Activated CD4-positive, alpha-beta T cell treated with anti-CD3 and anti-CD28 coated beads for 36 hours (primary cell): ENCODE measurements at places on chromosomes 11 and 22.

- no peak for DNase-seq
Observed at GRCh38 chr11:28938091-28938490, 829.9 kb downstream of the METTL15 start.

DNA sequence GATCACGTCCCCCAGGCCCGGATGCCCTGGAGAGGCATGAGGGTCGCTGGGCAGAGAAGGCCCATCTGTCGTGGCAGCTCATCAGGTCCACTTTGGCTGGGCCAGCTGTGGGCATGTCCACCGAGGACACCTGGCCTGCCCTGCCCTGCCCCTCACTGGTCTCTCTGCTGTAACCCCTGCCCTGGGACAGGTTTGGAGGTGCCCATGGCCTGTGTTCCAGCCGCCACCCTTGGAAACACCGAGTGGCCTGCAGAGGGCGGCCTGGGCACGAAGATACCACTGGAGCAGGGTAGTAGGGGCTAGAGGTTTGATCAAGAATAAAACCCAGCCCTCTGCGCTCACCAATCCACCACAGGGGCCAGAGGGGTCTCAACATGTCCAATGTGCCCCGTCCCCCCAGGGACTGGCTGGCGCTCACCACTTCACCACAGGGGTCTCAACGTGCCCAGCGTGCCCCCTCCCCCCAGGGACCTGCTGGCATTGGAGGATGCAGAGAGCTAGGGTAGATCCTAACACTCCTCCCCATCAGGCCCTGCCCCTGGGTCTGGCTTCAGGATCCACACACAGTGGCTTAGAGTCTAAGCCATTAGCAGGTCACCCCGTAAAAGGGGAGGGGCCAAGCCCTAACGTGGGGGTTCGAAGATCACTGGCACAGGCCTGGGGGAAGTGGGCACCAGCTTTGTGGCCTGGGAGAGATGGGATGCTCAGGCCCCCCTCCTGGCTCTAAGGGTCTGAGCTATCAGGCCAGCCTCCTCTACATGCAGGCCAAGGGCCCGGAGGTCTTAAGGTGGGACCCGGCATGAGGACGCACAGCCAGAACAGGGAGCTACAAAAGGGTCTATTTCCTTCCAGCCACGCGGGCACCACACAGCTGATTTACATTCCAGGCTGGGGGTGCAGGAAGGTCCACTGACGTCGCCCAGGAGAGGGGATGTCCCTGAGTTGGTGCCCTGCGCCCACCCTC, 1.3 kb upstream of the HDAC10 start:
- DNase-seq, result peak; percentile 84

DNA sequence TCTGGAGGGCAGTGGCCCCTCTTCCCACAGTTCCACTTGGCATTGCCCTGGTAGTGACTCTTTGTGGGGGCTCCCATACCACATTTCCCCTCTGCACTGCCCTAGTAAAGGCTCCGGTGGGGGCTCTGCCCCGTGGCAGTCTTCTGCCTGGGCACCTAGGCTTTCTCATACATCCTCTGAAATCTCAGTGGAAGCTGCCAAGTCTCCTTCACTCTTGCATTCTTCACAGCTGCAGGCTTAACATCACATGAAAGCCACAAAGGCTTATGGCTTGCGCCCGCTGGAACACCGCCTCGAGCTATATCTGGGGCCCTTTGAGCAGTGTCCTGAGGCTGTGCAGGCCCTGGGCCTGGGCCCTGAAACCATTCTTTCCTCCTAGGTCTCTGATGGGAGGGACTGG, 25.3 kb downstream of the PLEKHB1 start:
- DNase-seq, result no peak

DNA sequence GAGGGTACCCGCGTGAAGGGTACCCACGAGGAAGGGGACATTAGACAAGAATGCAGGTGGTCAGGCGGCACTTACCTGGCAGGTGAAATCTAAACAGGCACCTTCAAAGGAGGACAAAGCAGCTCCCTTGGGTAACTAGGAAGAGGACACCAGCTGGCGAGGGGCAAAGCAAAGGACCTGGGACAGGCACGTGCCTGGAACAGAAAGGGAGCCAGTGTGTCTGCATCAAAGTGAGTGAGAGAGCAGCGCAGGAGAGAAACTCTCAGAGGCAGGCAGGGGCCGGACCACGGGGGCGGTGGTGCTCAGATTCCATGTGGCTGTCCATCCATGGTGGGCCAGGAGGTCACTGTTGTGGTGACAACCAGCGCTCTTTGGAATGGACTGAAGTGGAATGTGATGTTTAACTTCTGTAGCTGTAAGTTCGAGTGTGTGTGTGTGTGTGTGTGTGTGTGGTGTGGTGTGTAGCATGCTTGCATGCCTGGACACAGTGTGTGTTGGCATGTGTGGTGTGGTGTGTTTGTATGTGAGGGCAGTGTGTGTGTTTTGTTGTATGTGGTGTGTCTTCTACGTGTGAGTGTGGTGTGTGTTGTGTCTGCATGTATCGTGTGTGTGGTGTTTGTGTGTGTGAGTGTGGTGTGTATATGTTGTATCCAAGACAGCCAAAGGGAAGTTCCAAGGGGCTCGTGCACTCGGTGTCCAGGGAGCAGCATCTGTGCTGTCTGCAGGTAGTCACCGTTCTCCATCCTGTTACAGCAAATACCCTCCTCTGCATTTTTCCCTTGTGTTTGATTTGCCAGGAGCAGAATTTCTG, 86.4 kb downstream of the CDKN1C start:
- peak; percentile 3 for DNase-seq

GRCh38 chr11:101786421-101786820, 128.4 kb upstream of the CEP126 start:
- DNase-seq, result no peak

- no peak for DNase-seq
Observed at GRCh38 chr11:94112206-94112953, 16.3 kb upstream of the PANX1 start.

DNA sequence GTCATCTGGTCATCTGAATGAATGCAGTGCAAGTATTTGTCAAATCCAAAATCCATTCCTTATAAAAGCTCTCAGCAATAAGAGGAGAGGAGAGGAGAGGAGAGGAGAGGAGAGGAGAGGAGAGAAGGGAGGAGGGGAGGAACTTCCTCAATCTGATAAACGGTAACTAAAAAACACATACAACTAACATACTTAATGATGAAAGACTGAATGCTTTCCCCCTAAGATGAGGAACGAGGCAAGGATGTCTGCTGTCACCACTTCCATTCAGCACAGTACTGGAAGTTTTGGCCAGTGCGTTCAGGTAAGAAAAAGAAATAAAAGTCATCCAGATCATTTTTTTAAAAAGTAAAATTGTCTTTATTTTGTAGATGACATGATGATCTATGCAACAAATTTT, 80.4 kb downstream of the CD82 start:
- DNase-seq, result no peak

- DNase-seq, result peak; percentile 28
Observed at GRCh38 chr11:74288161-74288560, 23.3 kb downstream of the P4HA3 start.

DNA sequence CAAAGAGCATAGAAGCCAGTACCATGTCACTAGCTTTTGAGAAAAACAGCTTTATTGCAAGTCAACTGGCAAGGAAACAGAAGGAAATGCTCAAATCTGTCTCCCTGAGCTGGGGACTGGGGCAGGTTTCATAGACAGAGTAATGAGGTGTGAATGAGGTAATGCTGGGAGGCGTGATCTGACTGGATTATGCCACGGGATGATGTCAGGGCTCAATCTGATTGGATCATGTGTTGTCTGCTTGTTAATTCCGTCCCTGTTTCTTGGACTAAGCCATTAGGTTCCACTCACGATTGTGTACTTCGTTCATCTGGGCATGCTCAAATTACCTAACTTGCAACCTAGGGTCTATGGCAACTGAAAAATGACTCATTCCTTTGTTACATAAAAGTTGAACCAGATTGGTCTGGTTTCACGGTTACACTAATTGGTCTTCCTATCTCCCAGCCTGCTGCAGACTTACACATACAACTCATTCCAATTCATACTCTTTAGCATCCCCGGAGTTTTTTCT, 20.2 kb upstream of the OR10A5 start:
- DNase-seq, result peak; percentile 34

DNA sequence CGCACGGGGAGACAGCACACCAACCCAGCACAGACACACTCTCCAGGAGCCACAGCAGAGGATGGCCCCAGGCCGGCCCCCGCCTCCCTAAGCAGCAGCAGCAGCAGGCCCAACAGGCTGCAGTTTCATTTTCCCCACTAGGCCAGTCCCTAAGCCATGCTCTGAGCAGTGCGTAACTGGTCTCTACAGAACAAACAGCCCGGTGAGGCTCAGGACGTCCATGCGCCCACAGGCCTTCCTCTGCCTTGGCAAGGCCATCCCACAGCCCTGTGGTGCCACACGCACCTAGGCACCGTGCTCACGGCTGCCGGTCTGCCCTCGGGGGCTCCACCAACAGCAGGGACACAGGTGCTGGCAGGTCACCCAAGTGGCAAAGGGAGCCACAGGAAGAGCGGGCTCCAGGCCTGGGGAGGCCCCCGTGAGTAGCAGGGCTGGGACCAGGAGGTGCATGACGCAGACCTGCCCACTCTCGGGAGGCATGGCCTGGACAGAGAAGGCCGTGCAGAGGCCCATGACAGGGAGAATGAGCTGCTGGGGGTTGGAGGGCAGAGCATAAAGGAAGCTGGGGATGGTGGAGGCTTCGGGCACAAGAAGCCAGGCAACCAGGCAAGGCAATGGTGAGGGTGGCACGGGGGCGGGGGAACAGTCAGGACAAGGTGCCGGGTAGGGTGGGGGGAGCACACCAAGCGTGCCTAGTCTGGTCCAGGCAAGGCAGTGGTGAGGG, 1.4 kb upstream of the MOB2 start:
- DNase-seq, result no peak

DNA sequence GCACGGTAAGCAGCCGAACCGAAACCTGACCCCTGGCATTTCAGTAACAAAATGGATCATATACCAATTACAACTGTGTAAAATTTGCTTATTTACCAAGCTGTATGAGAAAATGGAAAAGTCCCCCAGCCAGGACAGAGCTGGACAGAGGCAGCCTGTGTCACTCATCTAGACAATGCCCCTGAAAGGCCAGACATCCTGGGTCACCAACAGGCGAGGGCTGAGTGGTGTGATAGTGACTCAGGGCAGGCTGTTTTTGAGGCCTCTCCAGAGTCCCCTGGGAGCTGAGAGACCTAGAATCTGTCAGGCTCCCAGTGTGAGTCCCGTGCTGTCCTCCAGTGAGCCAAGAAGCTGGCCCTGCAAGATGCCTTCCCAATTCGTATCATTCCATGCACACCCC, 680.4 kb downstream of the TBC1D22A start:
- no peak for DNase-seq

GRCh38 chr11:120827198-120827597, 196.7 kb upstream of the TBCEL start:
- DNase-seq, result no peak

- peak; percentile 59 for DNase-seq
Observed at GRCh38 chr11:117226388-117227385, 5.2 kb downstream of the PCSK7 start.

DNA sequence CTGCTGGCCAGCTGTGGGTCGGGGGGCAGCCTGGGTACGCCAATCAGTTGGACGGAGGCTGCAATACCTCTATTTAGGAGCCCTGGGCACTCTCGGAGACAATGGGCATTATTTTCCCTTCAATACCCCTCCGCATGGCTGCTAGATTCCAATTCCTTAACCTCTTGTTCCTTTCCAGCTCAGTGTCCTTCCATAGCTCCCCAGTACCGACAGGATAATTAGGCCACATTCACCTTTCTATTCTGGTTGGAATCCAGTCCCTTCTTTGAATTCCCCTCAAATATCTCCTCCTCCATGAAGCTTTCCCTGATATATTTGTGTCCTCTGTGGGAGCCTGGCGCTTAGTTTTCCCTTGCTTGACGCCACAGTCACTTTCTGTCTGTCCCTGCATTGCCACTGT, 4.2 kb upstream of the BIK start:
- no peak for DNase-seq

- DNase-seq, result peak; percentile 72
Observed at GRCh38 chr11:9015677-9016076, 11.9 kb upstream of the NRIP3 start.

GRCh38 chr11:76624500-76625379, 45.8 kb downstream of the LRRC32 start:
- DNase-seq, result no peak

- no peak for DNase-seq
Observed at GRCh38 chr11:68649851-68650555, 34.3 kb upstream of the GAL start.

DNA sequence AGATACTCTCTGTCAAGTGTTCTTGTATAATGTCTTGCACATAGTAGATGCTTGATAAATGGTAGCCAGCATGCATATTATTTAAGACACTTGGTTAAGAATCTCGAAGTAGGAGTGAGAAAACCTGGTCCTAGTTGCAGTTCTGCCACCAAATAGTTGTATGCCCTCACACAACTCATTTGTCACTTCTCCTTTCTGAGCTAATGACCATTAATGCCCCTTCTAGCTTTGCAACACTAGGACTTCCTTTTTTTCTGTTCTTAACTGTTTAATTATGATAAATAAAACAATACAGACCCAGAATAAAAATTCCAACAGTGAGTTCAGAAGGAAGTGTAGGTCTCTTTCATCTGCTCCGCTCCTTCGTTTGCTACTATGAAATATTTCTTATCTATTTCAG, 453.6 kb downstream of the TMEM135 start:
- DNase-seq, result no peak

GRCh38 chr11:47510209-47510608, 42.7 kb downstream of the CELF1 start:
- peak; percentile 58 for DNase-seq

GRCh38 chr11:133040289-133040900, 491.9 kb downstream of the OPCML start:
- DNase-seq, result no peak

GRCh38 chr11:42951266-42951665, 360.5 kb upstream of the API5 start:
- DNase-seq, result no peak

DNA sequence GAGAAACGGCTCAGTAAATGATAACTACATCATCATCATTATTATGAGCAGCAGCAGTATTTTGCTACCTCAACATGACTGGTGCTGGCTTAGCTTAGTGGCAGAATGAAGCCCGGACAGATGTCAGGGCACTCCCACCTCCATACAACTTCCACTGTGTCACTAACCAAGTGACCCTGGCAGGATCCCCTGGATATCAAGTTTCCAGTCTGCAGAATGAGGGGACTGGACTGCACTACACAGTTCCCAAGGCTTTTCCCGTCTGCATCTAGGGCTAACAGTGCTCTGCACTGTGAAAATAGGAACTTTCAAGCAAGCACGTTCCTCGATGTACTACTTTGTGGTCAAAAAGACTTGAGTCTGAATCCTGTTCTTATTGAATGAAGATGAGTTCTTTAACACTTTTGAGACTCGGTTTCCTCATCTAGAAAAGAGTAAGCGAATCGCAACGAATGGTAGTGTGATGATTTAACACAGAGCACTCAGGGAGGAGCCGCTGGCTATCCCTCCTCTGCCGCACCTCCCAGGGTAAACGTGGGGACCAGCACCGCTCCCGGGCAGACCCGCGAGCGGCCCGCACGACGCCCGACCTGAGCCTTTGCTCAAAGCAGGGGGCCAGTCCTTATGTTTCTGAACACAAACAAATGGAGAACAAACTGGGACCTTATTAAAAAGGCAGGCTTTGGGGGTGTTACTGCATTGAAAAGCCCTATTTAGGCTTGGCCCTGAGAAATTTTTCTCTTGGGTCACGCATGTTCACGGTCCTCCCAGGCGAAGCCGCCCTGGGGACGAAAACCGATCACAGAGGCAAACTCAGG, 910 bp downstream of the CLTCL1 start:
- peak; percentile 16 for DNase-seq

GRCh38 chr11:62856333-62856895, 17.0 kb upstream of the WDR74 start:
- no peak for DNase-seq

- no peak for DNase-seq
Observed at GRCh38 chr11:6721343-6721742, 38.2 kb upstream of the MRPL17 start.

GRCh38 chr11:100735949-100736675, 49.0 kb downstream of the ARHGAP42 start:
- DNase-seq, result no peak
